Thoracic aorta (tissue), 2 donors: ENCODE measurements at places on chromosomes 5 and 9. TPM values are rescaled to one million over a fixed set of nuclear protein-coding genes. Genes with fewer than 3 reads are reported as not detected.

DNA sequence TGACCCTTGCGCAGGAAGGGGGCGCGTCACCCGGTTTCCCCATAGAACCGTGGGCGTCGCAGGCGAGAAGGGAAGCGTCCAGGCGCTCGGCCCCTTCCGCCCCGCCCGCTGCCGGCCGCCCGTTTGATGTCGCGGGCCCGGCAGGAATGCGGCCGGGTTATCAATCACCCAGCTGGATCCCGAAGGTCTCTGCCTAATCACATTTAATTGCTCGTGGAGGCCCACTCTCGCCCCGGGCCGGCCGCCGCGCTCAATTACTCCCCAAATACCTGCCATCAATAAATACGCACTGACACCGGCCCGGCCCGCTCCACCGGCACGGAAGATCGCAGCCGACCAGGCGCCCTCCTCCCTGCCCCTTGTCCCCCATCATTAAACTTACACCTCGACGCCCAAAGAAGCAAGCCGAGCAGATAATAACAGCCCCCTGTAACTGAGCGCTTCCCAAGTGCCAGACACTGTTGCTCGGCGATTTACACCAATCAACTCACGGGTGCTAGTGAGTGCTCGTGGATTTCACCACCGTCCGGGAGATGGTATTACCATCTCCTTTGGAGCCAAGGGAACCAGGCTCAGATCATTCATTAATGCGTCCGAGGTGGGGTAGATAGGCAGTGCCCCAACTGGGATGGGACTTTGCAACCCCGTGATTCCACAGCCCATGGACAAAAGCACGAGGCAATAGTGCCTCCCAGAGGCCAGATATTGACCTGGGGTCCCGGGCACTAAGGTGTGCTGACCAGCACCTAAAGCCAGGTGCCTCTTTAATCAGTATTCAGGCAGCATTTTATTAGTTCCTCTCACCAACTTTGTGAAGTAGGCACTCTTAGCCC is 11.3 kb downstream of the MSX2 start:
- peak overlapping the region; percentile 3 for H3K4me3 ChIP-seq
- no peak overlapping the region for H3K27ac ChIP-seq
- H3K4me1 ChIP-seq = peaks cover 17% of the 10 kb centered on the region
- no peaks in the 10 kb centered on the region for H3K36me3 ChIP-seq

Gene GLRX
- total RNA-seq = 29.2 TPM

- no peaks in the 10 kb centered on the region for H3K4me1 ChIP-seq
- H3K27me3 ChIP-seq = no peaks in the 10 kb centered on the region
- no peak overlapping the region for H3K4me3 ChIP-seq
These were observed 382.8 kb upstream of the WWC1 start for GRCh38 chr5:167908606-167909005.

- H3K4me3 ChIP-seq = no peak overlapping the region
- no peaks in the 10 kb centered on the region for H3K36me3 ChIP-seq
- no peaks in the 10 kb centered on the region for H3K27me3 ChIP-seq
These were observed 277.2 kb upstream of the SLC24A2 start for GRCh38 chr9:20065796-20066700.

GRCh38 chr9:3525096-3525835 is 535 bp downstream of the RFX3 start:
- H3K4me3 ChIP-seq = peak overlapping the region; percentile 88
- H3K27ac ChIP-seq = peak overlapping the region; percentile 100
- peaks cover 20% of the 10 kb centered on the region for H3K4me1 ChIP-seq
- H3K27me3 ChIP-seq = no peaks in the 10 kb centered on the region
- H3K36me3 ChIP-seq = no peaks in the 10 kb centered on the region
- no peak for DNase-seq
